ENCODE measurements at places on chromosomes 1 and 21. TPM values are rescaled to one million over a fixed set of nuclear protein-coding genes. Genes with fewer than 3 reads are reported as not detected.

Gene AMY1C
- total RNA-seq, result not detected

Gene SPRR5
- total RNA-seq, result not detected

Gene CELA3A
- 9.0 TPM for total RNA-seq

Gene REN
- not detected for total RNA-seq

DNA sequence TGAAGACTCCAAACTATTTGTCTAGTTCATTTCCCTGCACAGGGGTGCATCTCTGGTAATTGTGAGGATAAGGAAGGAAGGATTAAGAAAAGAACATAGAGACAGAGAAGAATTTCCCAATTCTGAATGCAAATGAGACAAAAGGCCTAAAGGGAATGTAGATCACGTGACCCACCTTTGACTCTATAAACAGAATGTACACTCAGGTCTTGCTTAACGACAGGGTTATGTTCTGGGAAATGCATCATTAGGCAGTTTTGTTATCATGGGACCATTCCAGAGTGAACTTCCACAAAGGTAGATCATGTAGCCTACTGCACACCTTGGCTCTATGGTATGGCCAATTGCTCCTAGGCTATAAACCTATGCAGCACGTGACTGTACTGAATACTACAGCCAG lies 252.3 kb upstream of the ZP4 start:
- DNase-seq, result no peak

DNA sequence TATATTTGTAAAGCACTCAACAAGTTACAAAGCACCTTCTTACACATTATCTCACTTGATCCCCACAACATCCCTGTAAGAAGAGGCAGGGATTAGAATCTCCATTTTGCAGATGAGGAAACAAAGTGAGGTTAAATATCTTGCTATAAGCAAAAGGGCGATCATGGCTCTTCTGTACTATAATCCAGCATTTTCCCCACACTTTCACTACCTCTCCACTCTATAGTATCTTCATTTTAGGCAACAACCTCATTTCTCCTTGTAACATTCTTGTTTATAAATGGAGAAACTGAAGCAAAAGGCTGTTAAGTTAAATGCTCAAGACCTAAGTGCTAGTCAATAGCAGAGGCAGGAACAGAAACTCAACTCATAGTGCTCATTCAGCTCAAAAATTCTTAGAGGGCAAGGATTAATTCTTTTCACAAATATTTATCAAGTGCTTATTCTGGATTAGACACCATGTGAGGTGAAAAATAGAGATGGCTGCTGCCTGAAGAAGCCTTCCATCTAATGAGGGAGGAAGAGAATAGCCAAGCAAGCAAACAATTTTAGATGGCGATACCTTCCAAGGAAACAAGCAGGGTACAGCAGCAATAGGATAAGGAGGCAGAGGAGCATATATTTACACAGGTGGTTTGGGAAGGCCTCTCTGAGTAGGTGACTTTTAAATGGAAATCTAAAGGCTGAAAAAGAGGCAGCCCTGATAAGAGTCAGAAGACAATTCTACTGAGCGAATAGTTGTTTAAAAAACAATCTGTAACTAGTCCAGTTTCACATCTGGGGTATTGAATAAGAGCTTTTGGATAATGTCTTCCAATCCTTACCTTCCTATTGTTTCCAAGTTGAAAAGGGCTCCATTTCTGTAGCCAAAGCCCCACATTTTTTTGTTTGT lies 3.5 kb downstream of the ERRFI1 start:
- DNase-seq, result no peak

GRCh38 chr1:93080179-93080823 lies 1.2 kb downstream of the MTF2 start:
- peak; percentile 51 for DNase-seq

Measured in GM12878 (cell line).